ENCODE measurements at places on chromosomes 4 and X. TPM values are rescaled to one million over a fixed set of nuclear protein-coding genes. Genes with fewer than 3 reads are reported as not detected.
A peak's percentile ranks its signal among the peaks of the same experiment; 100 is the strongest.

DNA sequence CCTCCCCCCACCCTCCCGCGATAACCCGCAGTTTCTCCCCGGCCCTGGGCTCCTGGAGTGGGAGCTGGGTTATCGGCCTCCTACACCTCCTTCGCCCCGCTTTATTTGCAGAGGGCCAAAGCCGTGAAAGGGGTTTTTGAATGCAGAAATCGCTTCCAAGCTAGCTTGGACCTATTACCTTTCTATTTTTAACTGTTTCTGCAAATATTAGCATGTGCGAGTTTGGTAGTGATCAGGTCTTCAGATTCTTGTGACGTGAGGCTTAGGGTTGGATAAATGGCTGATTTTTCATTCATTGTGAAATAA, 1.3 kb downstream of the USP9X start:
- DNase-seq = no peak
- no peaks in the 10 kb centered on the region for H3K27me3 ChIP-seq
- H3K4me1 ChIP-seq = no peaks in the 10 kb centered on the region
- peak overlapping the region; percentile 86 for H3K4me3 ChIP-seq
- no peaks in the 10 kb centered on the region for H3K36me3 ChIP-seq

- H3K4me3 ChIP-seq = no peak overlapping the region
- no peak overlapping the region for H3K27ac ChIP-seq
- no peak for DNase-seq
Observed at GRCh38 chr4:1716065-1716945, 4.2 kb upstream of the SLBP start.

TRAPPC11 gene
- total RNA-seq = 18.4 TPM

DNA sequence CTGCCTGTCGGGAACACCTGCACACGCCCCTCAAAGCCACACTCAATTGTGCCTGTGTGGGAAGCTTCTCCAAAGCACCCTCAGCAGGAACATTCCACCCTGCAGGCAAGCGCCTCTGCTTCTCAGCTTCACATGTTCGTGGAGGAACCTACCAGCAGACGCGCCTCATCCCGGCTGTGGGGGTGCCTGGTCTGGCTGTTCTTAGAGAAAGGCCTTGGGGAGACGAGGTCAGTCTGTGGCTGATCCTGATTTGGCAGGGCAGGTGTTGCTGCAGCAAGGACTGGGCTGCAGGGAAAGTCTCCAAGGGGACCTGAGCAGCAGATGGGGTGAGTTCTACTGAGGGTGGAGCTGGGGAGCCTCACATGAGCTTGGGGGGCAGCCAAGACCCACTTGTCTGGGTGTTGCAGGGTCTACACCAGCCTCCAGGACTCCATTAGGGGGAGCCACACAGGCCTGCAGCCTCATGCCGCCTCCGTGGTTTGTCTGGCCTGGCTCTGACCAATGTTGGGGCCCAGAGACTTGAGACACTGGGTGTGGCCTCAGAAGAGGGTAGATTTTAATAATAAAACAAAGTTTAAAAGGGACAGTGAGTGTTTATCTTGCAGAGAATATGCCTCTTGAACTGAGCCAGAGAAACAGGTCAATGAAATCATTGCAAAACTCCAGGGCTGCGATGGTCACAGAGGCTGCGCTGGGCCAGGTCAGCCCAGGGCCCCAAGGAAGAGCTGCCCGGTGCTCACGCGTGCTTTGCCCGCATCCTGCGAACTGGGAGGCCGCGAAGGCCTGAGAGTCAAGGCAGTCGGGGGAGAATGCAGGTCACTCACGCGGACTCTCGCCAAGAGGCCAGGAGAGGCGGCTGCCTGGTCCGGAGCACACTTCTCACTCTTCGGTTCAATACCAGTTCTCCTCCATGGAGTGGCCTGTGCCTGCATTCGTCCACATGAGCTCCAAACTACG, 21.1 kb downstream of the RNF212 start:
- no peaks in the 10 kb centered on the region for H3K4me1 ChIP-seq
- H3K27me3 ChIP-seq = no peaks in the 10 kb centered on the region
- H3K27ac ChIP-seq = no peak overlapping the region
- DNase-seq = no peak
- no peaks in the 10 kb centered on the region for H3K36me3 ChIP-seq

RNF128 gene
- 0.34 TPM for total RNA-seq

GRCh38 chr4:155948541-155948940, 5.1 kb downstream of the CTSO start:
- H3K27me3 ChIP-seq = no peaks in the 10 kb centered on the region
- H3K4me3 ChIP-seq = no peak overlapping the region
- DNase-seq = no peak
- no peaks in the 10 kb centered on the region for H3K36me3 ChIP-seq
- no peak overlapping the region for H3K27ac ChIP-seq

LRIT3 gene
- 0.26 TPM for total RNA-seq
